Stimulated activated CD8-positive, alpha-beta memory T cell treated with anti-CD3 and anti-CD28 coated beads, Interleukin-7, amount 100 ng/mL, for 1 hour (primary cell): ENCODE measurements at places on chromosomes 13 and 19.

DNA sequence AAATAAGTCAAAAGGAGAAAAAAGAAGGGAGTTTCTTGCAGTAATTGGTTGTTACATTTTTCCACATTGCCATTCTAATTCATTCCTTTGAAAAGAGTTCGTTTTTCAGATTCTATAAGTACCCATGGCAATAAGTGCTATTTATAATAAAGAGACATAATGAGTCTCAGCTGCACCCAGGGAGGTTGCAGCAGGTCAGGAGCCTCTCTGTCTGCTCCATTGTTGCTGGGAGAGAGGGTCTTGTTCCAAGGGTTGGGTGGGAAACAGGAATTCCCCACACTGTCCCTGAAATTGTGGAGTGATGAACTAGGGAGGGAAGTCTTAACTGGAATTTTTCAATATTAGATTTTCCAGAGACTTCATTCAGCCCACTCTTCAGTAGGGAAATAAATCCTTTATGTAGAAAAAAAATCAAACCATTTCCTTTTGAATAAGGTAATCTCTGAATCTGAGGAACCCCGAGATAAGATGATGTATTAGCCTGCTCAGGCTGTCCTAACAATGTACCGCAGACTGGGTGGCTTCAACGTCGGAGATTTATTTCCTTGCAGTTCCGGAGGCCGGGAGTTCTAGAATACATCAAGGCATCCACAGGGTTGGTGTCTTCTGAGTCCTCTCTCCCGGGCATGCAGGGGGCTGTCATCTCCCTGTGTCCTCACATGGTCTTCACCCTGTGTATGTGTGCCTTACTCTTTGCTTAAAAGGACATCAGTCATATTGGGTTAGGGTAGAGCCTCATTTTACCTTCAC lies 342.7 kb upstream of the TMTC4 start:
- DNase-seq, result no peak

- no peak for DNase-seq
Observed at GRCh38 chr19:29293292-29293691, 80.3 kb upstream of the UQCRFS1 start.

- DNase-seq, result no peak
Observed at GRCh38 chr19:32238076-32238475, 107.3 kb upstream of the ZNF507 start.

GRCh38 chr19:53552001-53552721 lies 14.2 kb downstream of the ZNF331 start:
- no peak for DNase-seq

GRCh38 chr13:48592688-48593049 lies 59.8 kb upstream of the RCBTB2 start:
- no peak for DNase-seq

- no peak for DNase-seq
Observed at GRCh38 chr13:114097212-114097892, 35.1 kb downstream of the RASA3 start.

DNA sequence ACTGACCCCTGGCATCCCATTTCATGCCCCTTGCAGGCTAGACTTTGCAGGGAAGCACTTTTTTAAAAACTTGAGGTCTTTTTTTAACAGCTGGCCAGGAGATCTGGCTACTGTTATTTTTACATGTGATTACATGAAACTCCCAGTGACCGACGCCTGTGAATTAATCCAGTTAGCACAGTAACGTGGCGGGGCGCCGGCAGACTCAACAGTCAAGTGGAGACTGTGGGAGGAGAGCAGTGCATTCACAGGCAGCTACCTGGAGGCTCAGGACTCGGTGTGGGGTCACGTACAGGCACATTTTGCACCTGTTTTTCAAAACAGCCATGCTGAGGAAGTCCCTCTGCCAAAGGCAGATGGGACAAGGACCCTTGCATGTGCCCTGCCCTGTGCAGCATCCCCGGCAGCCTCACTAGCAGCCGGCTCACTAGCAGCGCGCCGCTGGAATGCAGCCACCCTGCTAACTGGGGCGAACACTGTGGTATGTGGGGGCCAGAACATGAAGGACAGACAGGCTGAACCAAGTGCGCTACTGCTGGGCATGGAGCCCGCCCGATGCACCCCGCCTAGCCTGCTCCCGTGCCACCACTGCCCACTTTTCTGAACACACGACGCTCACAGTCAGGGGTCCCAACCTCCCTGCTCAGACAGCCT lies 18.7 kb downstream of the CAPS start:
- no peak for DNase-seq

DNA sequence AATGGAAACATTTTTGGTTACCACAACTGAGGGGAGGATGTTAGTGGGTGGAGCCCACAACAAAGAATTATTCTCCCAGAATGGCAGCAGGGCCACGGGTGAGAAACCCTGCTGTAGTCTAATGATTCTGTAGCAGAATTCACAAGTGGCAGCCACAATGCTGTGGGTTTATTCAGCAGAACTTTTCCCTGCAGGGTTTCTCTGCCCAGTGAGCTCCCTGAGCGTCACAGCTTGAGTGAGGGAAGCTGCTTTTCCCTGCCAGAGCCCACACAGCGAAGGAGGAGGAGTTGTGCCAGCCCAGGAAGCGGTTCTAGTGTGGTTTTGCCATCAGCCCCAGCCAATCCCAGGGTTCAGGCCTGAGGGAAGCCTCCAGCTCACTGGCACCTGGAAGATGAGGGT lies 4.4 kb downstream of the ATP12A start:
- no peak for DNase-seq

DNA sequence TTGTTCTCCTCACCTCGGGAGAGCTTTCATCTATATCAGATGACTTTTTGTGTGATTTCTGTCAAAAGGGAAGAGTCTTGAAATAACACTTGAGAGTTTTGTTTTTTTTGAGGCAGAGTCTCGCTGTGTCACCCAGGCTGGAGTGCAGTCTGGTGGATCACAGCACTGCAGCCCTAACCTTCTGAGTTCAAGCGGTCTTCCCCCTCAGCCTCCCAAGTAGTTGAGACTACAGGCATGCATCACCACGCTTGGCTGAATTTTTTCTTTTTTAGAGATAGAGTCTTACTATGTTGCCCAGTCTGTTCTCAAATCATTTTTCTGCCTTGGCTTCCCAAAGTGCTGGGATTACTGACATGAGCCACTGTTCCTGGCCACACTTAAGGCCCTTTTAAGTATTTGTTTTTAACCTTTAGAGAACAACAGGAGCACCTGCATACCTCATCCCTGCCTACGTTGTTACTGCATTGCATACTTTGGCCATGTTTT lies 11.4 kb downstream of the NDFIP2 start:
- DNase-seq, result no peak

DNA sequence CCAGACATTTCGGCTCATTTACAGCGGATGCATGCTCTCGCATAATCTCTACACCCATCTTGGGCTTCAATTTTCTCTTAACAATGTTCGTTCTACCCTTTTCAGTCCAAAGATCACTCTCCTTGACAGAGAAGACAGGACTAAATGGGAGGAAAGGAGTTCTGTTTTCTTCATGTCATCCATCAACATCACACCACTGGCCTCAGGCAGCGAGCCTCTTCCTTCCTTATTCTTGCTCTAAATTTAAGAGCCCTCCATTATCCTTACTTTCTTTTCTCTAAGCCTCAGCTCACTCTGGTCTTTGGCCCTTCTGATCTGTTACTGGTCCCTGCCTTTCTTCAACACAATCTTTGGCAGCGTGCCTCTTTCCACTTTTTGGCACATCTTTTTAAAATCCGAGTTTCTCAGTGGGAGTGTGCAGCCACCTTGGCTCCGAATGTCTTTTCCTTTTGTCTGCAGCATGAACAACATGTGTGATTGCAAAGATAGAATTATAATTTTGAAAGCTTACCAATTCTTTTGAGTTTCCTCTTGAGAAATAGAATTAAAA lies 98.7 kb downstream of the FAM216B start:
- DNase-seq, result no peak

GRCh38 chr13:99363949-99364348 lies 56.8 kb upstream of the GPR183 start:
- DNase-seq, result no peak

- DNase-seq, result no peak
Observed at GRCh38 chr19:8457827-8458226, 13.1 kb downstream of the HNRNPM start.

DNA sequence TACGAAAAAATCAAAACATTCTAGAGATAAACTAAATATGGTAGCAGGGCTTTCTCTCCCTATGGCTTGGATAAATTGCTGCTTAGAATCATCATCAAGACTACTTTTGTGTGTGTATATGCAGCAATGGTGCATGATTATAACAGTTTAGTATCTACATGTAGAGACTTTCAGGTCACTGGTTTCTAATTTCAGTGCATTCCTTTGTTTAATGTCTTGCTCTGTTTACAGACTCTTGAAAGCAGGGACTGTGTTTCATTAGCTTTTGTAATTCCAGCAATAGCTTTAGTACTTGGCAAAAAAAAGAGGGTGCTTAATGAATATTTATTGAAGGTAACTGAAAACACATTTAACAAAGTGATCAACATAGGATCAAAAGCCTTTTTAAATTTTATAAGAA lies 420.7 kb downstream of the PCDH9 start:
- no peak for DNase-seq

- no peak for DNase-seq
Observed at GRCh38 chr13:76735641-76736040, 150.6 kb downstream of the KCTD12 start.

GRCh38 chr13:107743983-107744382 lies 471.4 kb downstream of the LIG4 start:
- DNase-seq, result no peak

- DNase-seq, result no peak
Observed at GRCh38 chr13:95241321-95241720, 59.9 kb downstream of the ABCC4 start.

DNA sequence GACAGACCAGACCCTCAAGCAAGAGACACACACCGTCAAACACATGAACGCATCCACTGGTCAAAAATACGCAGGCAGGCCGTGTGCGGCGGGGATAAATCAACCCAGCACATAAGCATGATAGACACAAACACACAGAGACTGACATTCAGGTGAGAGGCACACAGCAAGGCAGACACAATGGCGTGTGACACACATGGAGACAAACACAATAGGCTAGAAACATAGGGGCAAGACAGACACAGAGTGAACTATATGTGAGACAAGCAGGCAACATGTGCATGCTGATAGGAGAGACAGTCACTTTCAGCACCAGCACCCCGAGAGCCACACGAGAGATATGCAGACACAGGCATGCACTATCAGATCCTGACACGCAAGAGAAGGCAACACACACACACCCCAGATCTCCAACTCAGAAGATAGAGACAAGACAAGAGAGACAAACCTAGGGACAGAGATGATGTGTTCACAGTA lies 6.9 kb upstream of the JUNB start:
- no peak for DNase-seq

DNA sequence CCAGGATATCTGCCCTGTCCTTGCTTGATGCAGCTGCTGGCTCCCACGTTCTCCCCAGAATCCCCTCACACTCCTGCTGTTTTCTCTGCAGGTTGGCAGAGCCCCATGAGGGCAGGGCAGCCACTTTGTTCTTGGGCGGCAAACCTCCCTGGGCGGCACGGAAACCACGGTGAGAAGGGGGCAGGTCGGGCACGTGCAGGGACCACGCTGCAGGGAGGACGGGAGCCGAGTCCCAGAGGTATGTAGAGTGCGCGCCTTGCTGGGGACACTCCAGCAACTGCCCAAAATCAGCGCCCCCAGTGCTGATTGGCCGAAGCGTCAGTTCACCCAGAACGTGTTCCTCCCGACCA lies 30.3 kb upstream of the MIER2 start:
- DNase-seq, result no peak

GRCh38 chr19:40633207-40633606 lies 32.0 kb downstream of the LTBP4 start:
- DNase-seq, result no peak

DNA sequence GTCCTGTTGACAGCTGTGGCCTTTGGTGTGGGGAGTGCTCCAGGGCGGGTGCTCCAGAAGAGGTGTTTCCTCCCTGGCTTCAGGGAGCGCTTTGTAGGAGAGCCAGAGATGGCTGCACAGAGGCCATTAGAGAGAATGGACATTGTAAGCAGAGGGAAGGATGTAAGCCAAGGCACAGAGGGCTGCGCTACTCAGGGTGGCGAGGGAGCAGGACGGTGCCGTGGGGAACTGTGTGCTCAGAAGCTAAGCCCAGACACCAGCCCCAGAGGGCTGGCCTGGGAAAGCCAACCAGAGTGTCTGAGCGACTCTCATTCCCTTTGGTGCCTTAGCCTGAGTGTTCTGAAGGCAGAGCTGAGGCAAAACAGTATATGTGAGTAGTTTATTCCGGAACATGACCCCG lies 92.2 kb downstream of the TSHZ3 start:
- DNase-seq, result no peak

GRCh38 chr13:46543287-46543686 lies 9.7 kb upstream of the LRCH1 start:
- no peak for DNase-seq

- DNase-seq, result no peak
Observed at GRCh38 chr13:79353693-79354092, 52.4 kb downstream of the RBM26 start.

DNA sequence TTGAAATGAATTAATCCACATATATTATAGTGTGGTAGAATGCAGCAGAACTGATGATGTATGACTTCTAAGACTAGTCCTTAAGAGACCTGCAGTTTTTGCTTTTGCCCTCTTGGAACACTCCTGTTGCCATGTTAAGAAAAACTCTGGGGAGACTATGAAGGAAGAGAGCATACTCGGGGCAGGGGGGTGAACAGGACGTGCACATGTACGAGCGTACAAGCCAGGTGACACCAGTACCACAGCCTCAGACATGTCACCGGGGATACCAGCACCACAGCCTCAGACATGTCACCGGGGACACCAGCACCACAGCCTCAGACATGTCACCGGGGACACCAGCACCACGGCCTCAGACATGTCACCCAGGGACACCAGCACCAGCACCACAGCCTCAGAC lies 15.9 kb upstream of the USPL1 start:
- DNase-seq, result no peak

- no peak for DNase-seq
Observed at GRCh38 chr13:35480346-35480745, 3.9 kb upstream of the MAB21L1 start.

DNA sequence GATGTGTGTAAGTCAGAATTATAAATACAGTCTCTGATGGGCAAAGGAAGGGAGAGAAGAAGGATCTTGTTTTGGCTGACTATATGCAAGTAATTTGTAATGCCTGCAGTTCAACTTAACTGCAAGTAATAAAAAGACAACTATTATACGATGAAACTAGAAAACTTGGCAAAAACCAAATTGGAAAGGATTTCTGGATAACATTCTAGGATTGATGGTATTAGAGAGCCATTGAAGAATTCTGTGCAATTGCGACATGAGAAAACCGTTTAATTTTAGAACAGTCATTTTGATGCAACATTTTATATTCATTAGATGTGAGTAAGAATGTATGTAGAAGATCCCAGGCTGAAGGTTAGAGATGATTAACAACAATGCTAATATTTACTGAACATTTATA lies 1334.1 kb downstream of the EFNB2 start:
- no peak for DNase-seq
